NCI-H69 (cell line): ENCODE measurements at places on chromosomes 7 and 10.

DNA sequence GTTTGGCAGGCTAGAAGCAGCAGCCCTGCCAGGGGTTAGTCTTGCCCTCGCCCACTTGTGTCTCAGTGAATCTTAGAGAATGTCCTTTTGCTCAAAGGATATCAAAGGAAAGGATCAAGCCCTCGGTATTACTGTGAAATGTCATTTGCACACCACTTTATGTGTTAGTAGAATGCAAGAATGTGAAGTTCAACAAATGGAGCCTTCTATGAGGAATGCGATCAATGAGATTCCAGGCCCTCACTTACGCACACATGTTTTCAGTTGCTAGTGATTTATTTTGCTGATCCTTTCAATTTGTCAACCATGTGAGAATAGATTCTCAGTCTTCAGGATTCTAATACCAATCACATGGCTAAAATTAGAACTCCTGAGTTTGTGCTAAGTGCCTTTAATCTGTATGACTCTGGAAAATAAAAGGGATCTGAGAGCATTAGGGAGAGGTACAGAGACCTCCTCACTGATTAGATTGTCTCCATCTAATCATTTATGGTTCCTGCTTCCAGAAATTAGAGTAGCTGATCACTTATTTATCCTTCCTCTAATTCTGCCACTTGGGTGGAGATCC, 123.0 kb upstream of the SP4 start:
- DNase-seq: no peak

- no peak for DNase-seq
Measured at GRCh38 chr10:74013004-74013403, 15.1 kb downstream of the VCL start.

DNA sequence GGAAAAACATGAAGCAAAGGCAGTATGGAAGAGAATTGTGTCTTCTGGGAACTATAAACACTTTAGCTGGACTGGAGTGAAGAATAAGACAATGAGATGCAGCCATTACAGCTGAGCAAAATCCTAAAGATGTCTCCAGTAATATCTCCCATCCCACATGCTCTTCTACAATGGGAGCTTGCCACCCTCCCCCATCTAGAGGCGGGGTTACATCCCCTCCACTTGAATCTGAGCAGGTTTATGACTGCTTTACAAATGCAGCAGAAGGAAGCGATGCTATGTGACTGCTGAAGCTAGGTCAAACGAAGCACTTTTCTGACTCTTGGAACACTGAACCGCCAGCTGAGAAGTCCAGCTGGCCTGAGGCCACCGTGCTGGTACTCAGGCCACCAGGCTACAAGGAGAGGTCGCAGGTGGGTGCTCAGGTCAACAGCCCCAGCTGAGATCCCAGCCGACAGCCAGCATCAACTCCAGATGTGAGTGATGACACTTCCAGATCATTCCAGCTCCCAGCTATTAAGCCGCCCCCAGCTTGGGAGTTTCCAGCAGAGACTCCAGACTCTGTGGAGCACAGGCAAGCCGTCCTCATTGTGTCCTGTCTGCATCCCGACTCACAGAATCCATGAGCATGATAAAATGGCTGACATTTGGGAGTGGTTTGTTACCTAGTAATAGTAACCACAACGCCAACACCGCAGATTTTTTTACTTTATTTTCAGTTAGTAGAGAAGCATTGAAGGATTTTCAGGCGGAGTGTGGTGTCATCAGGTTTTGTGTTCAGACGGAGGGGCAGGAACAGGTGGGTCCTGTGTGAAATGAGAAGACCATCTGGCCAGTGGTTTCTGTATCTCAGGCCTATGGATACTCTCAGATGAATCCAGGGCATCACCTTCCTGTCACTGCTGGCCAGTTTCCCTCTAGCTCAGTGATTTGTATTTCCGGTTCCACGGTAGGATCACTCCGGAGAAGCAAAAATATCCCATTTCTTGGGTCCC, 89.3 kb downstream of the NPY start:
- DNase-seq: no peak

- DNase-seq: no peak
Measured at GRCh38 chr10:32244421-32245207, 102.3 kb downstream of the EPC1 start.

GRCh38 chr7:146635205-146636032, 518.8 kb downstream of the CNTNAP2 start:
- peak; percentile 96 for DNase-seq
